ENCODE measurements at places on chromosomes 4 and X.

GRCh38 chr4:163875327-163875726 lies 380.8 kb downstream of the TMA16 start:
- no peak for DNase-seq

- DNase-seq = no peak
These were observed 103.8 kb downstream of the SHOX start for GRCh38 chrX:734362-734761.

DNA sequence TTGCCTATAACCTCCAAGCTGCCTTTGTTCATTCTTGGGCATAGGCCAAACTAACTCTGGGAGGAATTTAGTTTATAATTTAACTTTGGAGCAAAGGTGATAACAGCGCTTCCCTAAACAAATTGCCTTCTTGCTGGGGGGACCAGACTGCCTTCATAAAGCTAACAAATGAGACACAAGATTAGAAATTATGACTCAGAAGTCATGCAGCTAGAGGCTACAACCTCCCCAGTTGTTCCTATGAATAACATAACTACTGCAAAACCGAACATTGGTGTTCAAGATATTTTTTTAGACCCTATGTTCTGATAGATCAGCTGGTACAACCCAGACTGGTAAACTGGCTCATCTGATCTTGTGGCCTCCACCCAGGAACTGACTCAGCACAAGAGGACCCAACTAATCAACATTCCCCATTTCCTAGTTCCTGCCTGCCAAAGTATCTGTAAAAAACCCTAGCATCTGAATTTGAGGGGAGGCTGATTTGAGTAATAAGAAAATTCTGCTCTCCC lies 22.0 kb upstream of the TMPRSS11B start:
- no peak for DNase-seq

DNA sequence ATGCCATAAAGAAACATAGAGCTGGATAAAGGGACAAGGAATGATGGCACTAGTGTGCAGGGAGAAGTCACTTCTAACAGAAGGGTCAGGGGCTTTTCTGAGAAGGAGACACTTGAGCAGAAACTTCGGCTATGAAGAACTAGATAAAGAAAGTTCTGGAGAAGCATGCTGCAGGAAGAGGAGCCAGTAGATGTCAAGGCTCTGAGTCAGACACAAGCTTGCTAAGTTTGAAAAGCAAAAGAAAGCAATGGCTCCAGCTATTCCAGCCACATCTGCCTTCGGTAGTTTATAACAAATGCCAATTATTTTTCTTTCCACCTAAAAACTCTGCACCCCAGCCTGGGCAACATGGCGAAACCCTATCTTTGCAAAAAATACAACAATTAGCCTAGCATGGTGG lies 7.5 kb downstream of the NUDT6 start:
- DNase-seq = no peak

GRCh38 chr4:181690498-181690897 lies 552.7 kb upstream of the TENM3 start:
- no peak for DNase-seq

GRCh38 chr4:29046781-29047180 lies 1673.4 kb upstream of the PCDH7 start:
- DNase-seq = no peak

DNA sequence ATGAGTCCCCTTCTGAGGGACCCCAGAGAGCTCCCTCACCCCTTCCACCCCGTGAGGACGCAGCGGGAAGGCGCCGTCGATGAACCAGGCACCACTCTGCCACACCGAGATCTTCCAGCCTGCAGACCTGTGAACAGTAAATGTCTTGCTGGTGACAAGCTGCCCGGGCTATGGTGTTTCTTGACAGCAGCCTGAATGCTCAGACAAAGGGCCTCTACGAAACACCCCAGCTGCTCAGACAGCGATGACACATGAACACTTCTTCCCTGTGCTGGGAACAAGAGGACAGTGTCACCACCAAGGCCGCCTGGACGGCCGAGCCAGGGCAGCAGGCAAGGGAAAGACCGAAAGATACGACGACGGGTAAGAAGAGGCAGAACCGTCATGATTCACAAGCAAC lies 30.6 kb upstream of the GTPBP6 start:
- no peak for DNase-seq

DNA sequence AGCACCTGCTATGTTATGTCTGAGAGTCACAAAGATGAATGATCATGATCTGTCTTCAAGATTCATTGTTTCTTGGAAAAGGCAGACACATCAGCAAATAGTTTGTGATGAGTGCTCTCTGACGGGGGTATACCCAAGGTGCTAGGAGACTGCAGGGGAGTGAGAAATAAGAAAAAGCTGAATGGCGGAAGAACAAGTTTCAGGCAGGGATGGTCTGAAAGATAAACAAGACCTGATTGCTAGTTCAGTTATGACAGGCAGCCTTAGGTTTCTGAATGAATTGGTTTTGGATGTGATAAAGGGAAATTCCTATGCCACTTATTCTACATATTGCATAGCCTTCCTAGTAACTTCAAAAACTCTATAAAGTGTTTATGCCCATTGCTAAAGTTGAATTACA lies 327.0 kb upstream of the DKK2 start:
- no peak for DNase-seq

DNA sequence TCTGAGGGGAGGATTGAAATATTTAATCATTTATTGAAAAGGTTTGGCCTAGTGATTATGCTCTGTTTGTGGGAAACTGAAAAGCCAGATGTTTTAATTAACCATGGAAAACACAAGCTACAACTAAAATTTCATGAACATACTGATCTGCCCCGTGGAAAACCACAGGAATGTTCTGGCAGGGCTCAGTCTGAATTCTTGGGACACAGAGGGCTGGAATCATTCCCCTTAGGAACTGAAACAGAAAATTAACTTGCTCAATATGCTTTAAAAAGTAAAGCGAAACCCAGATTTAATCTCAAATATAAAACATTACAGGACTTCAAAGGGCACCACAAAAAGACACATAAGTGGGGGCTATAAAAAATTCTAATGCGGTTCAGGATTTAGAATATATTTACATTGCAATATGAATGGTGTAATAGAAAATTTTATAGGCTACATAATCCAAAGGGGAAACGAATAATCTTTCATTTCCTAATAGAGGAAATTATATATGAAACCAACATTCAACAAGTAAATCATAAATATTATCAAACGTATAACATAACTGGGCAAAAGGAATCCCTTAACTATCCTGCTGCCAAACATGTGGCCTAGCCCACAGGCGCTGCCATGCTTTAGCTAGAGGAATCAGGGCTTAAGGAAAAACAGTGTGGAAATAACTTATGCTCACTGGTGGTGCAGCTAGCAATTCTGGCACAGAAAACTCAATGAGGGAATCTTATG lies 70.9 kb downstream of the APBB2 start:
- no peak for DNase-seq

- no peak for DNase-seq
These were observed 45.9 kb upstream of the F9 start for GRCh38 chrX:139484591-139484990.

- DNase-seq = no peak
These were observed 81.2 kb upstream of the KCNIP4 start for GRCh38 chr4:22029803-22030202.

DNA sequence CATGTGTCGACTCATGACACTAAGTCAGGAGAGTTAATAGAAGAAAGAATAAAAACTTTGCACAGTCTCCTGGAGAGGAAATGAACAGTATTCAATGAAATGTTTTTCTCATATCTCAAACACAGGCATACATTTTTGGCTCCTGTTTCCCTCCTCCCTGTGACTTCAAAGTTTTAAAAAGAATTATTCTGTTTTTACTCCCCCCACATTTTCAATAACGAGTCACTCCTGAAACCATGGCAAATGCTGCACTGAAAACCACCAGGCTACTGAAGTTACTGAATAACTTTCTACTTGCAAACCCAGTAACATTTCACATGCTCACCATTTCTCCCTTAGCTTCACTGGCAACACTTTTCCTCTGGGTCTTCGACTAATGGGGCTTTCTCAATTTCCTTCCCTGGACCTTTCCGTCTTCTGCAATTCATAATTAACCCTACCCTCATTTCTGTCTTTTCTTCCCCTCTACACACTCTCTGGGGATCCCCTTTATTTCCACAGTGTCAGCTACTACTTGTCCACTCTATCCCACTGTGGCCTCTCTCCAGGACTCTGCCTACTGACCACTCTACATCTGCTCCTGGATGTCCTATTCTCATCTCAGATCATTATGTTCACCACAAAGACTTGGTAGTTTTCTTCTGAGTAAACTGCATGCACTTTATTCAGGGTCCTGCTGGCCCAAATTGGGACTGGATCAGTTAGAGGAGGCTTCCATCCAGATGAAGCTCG lies 225.8 kb upstream of the ETNPPL start:
- DNase-seq = no peak

GRCh38 chrX:10124506-10125247 lies 32.1 kb upstream of the CLCN4 start:
- no peak for DNase-seq

All from stimulated activated naive CD4-positive, alpha-beta T cell treated with Interleukin-2 at 50 U/mL for 16 hours (primary cell).